ENCODE measurements at places on chromosomes 11 and 22.
A peak's percentile ranks its signal among the peaks of the same experiment; 100 is the strongest.

DNA sequence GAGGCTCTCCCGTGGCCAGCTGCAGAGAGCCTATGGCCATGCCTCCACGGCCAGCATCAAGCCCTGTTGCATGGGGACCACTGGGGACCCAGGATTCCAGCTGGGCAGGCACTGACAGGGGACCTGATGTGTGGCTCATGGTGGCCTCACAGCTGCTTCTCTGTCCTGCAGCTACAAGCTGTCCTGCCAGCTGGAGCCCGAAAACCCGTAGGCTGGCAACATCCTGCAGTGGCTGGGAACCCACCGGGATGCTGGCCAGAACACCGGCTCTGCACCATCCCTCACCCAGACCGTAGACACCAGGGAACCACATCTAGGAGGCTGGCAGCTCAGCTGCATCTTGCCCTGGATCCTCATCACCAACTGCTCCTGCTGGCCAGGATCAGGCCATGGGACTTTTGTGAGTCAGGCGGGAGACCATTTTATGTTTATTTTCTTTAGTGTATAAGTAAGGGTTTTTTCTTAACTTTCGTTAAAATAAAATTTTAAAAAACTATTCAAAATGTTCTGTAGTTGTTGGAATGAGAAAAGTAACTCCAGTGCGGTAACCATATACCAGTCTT lies 7.9 kb downstream of the RGL4 start:
- no peak overlapping the region for H3K27ac ChIP-seq
- no peaks in the 10 kb centered on the region for H3K27me3 ChIP-seq
- H3K4me3 ChIP-seq: no peak overlapping the region

- H3K36me3 ChIP-seq: no peaks in the 10 kb centered on the region
- no peak overlapping the region for H3K4me3 ChIP-seq
- no peaks in the 10 kb centered on the region for H3K27me3 ChIP-seq
- no peak for DNase-seq
- H3K4me1 ChIP-seq: no peaks in the 10 kb centered on the region
These were observed 37.0 kb upstream of the KIRREL3 start for GRCh38 chr11:127037596-127037995.

DNA sequence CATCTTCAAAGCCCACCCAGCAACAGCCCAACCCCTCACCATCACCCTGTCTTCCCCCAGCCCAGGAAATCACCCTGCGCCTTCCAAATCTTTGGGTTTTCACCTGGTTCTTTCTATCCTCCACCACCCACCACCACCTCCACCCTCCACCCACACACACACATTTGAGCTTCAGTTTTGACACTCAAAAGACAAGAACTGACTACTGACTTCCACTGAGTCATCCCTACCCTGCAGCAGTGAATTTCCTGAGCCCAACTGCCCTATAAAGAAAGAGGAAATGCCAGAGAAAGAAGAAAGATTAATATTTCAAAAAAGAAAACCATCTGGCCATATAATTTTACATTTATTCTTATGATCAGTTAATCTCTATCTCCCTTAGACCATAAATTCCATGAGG lies 137.5 kb downstream of the CHST1 start:
- H3K4me3 ChIP-seq: no peak overlapping the region
- no peak for DNase-seq
- no peaks in the 10 kb centered on the region for H3K27me3 ChIP-seq
- H3K36me3 ChIP-seq: no peaks in the 10 kb centered on the region
- H3K27ac ChIP-seq: no peak overlapping the region

- H3K4me1 ChIP-seq: no peaks in the 10 kb centered on the region
- no peaks in the 10 kb centered on the region for H3K27me3 ChIP-seq
- H3K4me3 ChIP-seq: no peak overlapping the region
- H3K27ac ChIP-seq: no peak overlapping the region
These were observed 26.2 kb upstream of the GCAT start for GRCh38 chr22:37781434-37782059.

DNA sequence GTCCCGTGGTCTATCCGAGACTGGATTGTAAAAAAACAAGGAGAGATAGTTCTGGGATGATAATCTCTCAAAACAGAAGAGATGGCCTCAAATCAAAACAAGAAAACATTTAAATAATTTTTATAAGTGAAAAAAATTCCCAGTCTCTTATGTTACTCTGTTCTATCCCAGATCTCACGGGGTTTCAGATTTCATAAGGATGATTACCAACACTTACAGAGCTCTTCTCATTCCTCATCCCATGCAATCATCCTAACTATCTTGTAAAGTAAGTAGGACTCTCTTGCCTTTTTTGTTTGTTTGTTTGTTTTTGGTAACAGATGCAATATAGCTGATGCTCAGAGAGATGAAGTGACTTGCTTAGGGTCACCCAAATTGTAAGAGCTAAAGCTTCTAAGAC lies 20.0 kb upstream of the ZBTB16 start:
- no peak overlapping the region for H3K4me3 ChIP-seq
- H3K36me3 ChIP-seq: peaks cover 4% of the 10 kb centered on the region
- H3K27ac ChIP-seq: no peak overlapping the region
- no peak for DNase-seq

- H3K36me3 ChIP-seq: no peaks in the 10 kb centered on the region
- H3K4me3 ChIP-seq: no peak overlapping the region
- no peak for DNase-seq
These were observed 14.6 kb downstream of the ARHGEF17 start for GRCh38 chr11:73322382-73323306.

DNA sequence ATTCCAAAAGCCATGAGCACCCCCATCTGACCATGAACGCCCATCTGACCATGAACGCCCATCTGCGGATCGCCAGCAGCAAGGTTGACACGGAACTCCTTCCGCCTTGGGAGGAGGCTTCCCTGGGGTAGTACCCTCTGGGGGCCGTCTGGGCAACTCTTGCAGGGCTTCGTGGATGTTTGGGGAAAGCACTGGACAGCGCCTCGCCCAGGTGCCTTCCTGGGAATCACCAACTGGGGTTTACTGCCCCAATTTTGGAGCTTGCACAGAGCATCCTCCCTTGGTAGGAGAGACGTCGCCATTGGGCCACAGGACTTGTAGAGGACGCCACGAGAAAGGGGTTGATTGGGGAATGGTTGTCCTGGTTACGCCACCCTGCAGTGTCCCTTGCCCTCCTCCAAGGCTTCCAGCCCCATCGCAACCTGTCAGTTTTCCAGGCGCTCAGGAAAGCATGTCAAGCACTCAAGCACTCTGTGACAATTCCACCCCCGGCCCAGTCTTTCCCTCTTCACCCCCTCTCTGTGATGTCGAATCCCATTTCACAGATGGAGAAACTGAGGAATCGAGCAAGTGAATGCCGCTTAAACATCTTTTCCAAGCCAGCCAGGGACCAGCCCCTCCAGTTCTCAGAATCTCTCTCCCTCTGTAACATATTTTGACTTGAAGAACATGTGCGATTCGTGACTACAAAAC lies 914 bp upstream of the PRDM11 start:
- H3K36me3 ChIP-seq: no peaks in the 10 kb centered on the region
- peak; percentile 12 for DNase-seq
- H3K27me3 ChIP-seq: peaks cover 38% of the 10 kb centered on the region

- H3K4me3 ChIP-seq: no peak overlapping the region
- H3K27me3 ChIP-seq: no peaks in the 10 kb centered on the region
- H3K27ac ChIP-seq: no peak overlapping the region
- no peaks in the 10 kb centered on the region for H3K4me1 ChIP-seq
These were observed 198.2 kb downstream of the SNX19 start for GRCh38 chr11:130718120-130718519.

GRCh38 chr22:32926600-32926999 lies 125.1 kb downstream of the TIMP3 start:
- DNase-seq: no peak
- H3K27me3 ChIP-seq: peaks cover 4% of the 10 kb centered on the region
- no peak overlapping the region for H3K27ac ChIP-seq
- no peak overlapping the region for H3K4me3 ChIP-seq
- H3K36me3 ChIP-seq: no peaks in the 10 kb centered on the region

GRCh38 chr11:69486056-69486772 lies 4.8 kb downstream of the LINC01488 start:
- H3K36me3 ChIP-seq: no peaks in the 10 kb centered on the region
- H3K4me3 ChIP-seq: no peak overlapping the region
- no peaks in the 10 kb centered on the region for H3K27me3 ChIP-seq
- no peaks in the 10 kb centered on the region for H3K4me1 ChIP-seq
- DNase-seq: no peak

DNA sequence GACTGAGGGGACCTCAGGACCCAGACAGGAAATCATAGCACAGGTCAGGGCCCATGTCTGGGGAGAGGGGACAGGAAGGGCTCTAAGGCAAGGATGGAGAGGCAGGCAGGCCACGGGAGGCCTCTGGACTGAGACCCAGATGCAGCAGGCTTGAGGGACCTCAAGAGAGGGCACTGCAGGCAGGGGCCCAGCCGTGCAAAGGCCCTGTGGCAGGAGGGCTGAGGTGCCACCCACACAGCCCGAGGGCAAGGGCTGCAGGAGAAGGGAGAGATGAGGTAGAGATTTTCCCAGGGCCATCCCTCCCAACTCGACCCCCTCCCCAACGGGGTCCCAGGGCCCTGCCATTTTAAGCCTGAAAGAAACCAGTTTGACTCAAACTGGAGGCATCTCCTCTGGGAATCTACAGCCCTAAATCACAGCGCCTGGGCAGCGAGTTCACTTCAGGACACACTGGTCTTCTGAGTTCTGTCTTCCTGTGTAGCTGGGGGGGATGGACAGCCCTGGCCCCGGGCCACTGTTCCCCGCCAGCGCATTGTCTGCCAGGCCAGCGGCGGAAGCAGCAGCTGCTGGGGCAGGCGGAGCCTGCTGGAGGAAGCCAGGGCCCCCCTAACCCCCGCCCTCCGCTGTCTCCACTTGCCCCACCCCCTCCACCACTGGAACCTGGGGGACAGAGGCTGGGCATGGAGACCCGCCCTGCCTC lies 20.3 kb upstream of the WNT7B start:
- DNase-seq: no peak
- no peak overlapping the region for H3K27ac ChIP-seq
- H3K4me3 ChIP-seq: no peak overlapping the region
- H3K36me3 ChIP-seq: no peaks in the 10 kb centered on the region
- no peaks in the 10 kb centered on the region for H3K27me3 ChIP-seq

- no peak overlapping the region for H3K27ac ChIP-seq
- H3K4me3 ChIP-seq: no peak overlapping the region
- peaks cover 3% of the 10 kb centered on the region for H3K4me1 ChIP-seq
- peaks cover 3% of the 10 kb centered on the region for H3K27me3 ChIP-seq
These were observed 98.5 kb upstream of the CSNK2A3 start for GRCh38 chr11:11451501-11452005.

GRCh38 chr11:100080381-100080780 lies 606.7 kb upstream of the ARHGAP42 start:
- no peak overlapping the region for H3K27ac ChIP-seq
- no peak overlapping the region for H3K4me3 ChIP-seq
- no peak for DNase-seq
- no peaks in the 10 kb centered on the region for H3K4me1 ChIP-seq

DNA sequence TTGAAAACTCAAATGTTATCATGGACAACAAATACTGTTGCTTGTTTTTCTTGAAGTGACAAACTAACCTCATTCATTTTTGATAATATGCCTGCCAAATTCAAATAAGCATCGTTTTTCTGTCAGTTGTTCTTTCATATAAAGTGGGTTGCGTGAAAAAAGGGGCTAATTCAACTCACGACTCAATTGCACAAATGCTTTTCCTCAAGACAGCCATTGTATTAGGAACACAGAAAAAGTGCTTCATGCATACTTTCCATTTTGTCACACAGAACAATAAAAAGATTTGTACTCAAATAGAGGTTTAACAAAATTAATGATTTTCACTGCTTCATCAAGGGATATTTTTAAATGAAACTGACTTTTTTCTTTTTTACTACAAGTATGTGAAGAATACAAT lies 94.6 kb upstream of the ALKBH3 start:
- DNase-seq: no peak
- no peaks in the 10 kb centered on the region for H3K27me3 ChIP-seq
- H3K36me3 ChIP-seq: peaks cover 22% of the 10 kb centered on the region
- no peak overlapping the region for H3K4me3 ChIP-seq

DNA sequence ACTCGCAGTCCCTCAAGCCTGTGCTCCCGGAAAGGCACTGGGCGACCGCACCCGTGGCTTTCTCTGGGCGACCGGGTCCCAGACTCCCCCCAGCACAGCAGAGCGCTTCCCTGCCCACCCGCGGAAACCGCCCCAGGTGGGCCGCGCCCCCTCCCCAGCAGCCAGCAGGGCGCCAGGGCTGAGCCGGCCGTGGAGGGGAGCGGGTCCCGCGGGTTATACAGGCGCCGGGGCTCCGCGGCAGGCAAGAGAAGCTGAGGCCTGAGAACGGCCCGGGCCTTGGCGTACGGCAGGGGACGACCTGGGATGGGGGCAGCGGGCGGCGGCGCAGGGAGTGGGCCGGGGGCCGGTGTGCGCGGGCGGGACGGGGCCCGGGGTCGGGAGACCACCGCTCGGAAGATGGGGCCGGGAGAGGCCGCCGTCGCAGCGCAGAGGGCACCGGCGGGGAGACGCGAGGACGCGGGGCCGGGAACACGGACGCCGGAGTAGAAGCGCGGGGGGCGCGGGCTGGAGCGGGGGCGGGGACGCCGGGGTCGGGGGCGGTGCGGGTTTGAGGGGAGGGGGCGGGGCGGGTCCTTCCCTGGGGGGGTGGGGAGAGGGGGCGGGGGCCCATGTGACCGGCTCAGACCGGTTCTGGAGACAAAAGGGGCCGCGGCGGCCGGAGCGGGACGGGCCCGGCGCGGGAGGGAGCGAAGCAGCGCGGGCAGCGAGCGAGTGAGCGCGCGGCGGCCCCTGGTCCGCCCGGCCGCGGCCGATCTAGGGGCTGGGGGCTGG lies at the start of gene MDK:
Gene MDK (plus strand): TSS at position 622 of the 771 bp plus-strand sequence. CDS start 389 bp downstream, outside the sequence.
- H3K27me3 ChIP-seq: peaks cover 20% of the 10 kb centered on the region
- H3K4me1 ChIP-seq: peaks cover 15% of the 10 kb centered on the region
- H3K4me3 ChIP-seq: peak within 1 kb of the TSS; percentile 70
- H3K36me3 ChIP-seq: peaks cover 24% of the 10 kb centered on the region

DNA sequence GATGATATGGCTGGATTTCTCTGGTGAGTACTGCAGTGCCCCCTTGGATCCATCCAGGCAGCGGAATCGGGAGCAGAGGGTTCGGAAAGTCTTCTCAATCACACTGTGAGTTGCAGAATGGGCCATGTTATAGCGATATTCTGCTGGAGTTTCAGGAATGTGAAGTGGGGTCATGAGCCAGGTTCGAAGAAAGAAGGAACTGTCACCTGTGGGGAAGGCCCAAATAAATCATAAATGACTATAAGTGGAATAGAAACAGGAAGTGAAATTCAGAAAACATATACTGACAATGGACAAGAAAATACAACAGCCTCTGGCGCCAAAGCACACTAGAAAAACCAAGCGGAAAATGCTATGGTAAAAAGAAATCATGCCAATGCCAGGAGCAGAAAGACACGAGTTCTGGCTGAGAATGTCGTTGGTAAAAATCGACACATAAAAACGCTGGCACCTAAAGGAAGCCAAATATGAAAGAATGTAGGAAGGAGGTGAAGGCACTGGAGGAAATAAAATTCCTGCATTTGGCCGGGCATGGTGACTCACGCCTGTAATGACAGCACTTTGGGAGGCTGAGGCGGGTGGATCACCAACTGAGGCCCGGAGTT lies 10.0 kb upstream of the AMBRA1 start:
- peaks cover 4% of the 10 kb centered on the region for H3K4me1 ChIP-seq
- no peaks in the 10 kb centered on the region for H3K27me3 ChIP-seq
- H3K4me3 ChIP-seq: no peak overlapping the region
- H3K27ac ChIP-seq: no peak overlapping the region
- H3K36me3 ChIP-seq: no peaks in the 10 kb centered on the region

- H3K27ac ChIP-seq: no peak overlapping the region
- H3K36me3 ChIP-seq: no peaks in the 10 kb centered on the region
- H3K4me3 ChIP-seq: no peak overlapping the region
- DNase-seq: no peak
- H3K27me3 ChIP-seq: no peaks in the 10 kb centered on the region
These were observed 82.0 kb downstream of the CELSR1 start for GRCh38 chr22:46455446-46455845.
